M059J (cell line): ENCODE measurements at places on chromosomes 11 and 22.

DNA sequence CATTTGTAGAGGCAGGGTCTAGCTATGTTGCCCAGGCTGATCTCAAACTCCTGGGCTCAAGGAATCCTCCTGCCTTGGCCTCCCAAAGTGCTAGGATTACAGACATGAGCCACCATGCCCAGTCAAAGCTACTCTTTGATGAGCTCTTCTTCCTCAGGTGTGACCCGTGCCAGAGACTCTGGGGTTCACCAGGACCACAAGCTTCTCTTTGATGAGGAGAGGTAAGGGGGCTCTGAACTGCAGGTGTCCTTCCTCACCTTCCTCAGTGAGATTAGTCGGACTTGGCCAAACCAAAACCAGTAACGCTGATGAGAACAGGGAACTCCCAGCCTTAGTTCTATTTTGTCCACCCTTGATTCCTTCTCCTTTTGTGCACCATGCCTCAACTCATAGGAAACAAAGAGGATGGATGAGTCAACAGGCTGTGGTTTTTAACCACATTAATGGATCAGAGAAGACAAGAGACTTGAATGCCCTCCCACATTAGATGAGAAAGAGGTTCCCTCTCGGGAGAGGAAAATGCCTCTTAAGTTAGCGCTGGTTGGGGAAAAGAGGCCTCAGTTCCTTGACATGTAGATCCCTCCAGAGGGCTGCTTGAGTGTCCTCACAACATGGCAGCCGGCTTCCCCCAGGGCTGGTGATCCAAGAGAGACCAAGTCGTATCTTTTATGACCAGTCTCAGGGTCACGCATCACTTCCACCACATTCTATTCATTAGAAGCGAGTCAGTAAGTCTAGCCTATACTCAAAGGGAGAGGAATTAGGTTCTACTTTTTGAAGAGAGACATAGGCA lies 25.7 kb upstream of the CTR9 start:
- DNase-seq, result peak; percentile 98

- DNase-seq, result no peak
Measured at GRCh38 chr11:1637628-1638027, 8.1 kb downstream of the KRTAP5-5 start.

GRCh38 chr11:127651175-127651887 lies 650.8 kb upstream of the KIRREL3 start:
- DNase-seq, result peak; percentile 96

DNA sequence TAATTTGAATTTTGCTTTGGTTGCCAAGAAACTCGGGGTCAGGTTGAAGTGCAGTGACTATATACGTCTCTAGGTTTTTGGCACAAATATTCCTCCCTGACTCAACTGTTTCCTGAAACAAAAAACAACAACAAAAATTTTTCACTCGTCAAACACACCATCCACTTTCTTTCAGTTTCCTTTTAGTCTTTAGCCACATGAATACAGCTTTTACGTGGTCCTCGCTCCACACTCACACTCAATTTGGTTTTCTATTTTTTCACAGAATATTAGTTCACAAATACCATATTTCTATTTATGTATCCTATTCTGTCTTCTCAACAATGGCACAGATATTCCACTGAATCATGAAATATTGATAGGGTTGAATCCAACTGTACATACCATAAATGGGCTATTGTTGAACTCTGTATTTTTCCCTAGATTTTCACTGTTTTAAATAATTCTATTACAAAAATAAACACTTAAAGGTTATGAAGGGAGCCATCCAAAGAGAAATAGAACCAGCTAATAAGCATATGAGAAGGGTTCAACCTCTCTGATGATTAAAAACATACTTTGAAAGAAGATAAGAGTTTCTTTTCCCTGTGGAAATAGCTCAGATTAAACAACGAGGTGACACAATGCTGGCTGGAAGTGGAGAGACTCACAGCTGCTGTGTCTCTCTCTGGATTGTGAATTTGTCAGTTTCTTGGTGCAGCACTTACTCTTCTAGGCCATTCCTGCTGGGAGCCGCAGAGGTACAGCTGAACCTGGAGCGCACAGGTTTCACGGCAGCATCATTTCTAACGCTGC lies 5.1 kb upstream of the FBLN1 start:
- DNase-seq, result no peak

DNA sequence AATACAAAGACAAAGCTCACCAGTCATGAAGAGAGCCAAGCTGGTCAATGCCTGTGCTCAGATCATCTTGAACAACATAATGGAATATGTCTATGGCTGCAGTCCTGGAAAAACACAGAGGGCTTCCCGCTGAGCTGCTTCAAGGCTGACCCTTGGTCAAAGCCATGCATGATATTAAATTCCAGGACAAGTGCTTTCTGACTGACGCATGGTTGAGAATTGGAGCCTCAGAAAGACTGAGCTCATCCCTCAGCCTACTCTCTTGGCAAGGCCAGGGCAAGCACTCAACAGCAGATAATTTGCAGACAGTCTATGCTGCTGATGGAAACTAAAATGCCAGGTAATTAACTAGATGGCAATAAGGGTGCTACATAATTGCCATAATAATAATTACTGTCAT lies 89.2 kb downstream of the GALNT18 start:
- DNase-seq, result no peak

- DNase-seq, result no peak
Measured at GRCh38 chr11:58193391-58193790, 4.5 kb downstream of the OR9Q2 start.

GRCh38 chr11:1992111-1992510 lies 5.5 kb downstream of the H19 start:
- DNase-seq, result no peak

DNA sequence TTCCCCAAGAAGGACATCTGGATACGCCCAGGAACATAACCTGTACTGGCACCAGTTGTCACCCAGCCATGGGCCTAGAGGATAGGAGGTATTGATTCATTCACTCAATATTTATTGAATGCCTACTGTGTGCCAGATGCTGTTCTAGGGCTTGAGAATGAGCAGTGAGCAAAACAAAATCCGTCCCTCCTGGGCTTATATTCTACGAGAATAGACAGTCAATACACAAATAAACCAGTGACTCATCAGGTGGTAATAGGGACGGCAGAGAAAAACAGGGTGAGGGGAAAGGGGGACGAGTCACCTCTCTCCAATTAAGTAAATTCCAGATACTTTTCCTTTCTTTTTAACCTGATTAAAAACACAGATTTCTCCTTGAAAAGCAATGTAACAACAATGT lies 103.5 kb downstream of the MICAL2 start:
- peak; percentile 90 for DNase-seq

DNA sequence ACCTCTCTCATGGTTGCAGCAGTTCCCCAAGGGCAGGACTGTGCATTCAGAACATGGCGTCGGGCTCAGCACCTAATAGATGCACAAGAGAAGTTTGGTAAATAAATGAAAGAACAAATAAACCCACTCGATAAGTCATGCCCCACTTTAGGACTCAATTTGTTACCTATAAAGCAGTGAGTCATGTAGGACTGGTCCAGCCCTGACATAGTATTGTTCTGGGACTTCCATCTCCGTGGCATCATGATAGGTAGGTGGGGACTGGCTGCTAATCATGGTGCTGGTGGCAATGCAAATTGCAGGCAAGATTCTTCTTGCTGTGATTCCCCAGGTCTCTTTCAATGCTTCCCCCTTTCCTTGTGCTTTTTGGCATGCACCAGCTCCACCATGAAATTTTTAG lies 118.2 kb upstream of the CSNK2A3 start:
- DNase-seq, result no peak

DNA sequence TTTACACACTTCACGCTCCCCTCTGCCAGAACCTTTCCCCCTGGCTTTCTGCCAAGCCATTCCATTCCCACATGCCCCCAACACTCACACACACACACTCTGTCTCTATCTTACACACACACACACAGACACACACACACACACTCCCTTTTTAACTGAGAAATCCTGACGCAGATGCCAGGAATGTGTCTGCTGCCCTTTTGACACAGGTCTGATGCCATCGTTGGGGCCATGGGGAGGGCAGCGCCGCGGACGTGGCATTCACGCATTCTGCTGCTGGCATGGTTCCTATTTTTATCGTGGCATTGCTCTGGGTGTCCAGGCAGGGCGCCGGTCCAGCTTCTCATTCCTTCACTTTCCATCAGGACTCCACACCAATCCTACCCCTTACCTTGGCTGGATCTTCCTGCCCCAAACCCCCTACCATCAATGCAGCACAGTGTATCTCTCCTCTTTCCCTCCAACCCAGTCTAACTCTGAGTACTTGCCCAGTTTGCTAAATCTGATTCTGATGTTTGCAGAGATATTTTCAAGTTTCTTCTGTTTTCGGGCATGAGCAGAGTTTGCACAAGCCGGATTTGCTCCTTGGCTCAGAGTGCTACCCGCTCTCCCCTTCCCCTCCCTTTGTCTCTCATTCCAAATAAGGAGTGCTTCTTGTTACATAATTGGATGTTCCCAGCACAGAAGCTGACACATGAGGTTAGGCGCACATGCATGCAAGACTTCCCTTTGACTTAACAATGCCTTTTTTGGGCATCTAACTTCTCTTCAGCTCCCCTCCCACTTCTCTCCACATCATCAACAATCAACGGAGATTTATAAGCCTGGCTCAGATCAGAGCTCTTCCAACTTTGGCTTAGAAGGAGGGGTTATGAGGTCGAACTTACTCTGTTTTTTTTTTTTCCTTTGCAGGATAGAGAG lies 18.8 kb downstream of the SNX19 start:
- peak; percentile 92 for DNase-seq

- DNase-seq, result no peak
Measured at GRCh38 chr11:65184146-65184545, 2.4 kb downstream of the CAPN1 start.

GRCh38 chr22:35582861-35583670 lies 34.1 kb downstream of the MB start:
- peak; percentile 56 for DNase-seq

DNA sequence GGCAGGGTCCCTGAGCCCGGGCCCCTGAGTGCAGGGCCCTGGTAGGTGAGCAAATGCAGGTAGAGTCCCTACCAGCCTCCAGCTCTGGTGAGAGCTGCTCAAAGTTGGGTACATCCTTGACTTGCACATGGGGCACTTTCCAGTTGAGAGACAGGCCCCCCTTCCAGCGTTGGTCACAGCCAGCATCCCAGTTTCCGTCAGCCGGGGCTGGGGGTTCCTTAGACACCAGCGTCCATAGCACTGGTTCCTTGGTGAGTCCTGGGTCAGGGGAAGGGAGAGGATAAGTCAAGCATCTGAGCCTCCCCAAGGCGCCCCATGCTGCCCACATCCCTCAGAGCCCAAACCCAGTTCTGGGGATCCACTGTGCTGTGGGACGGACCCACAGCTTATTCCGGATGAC lies 5.6 kb downstream of the PNPLA5 start:
- no peak for DNase-seq

GRCh38 chr11:119316729-119317591 lies at the start of gene MCAM:
Gene MCAM (minus strand): TSS chr11:119317130. CDS start chr11:119317101, 29 bp downstream.
- DNase-seq, result peak; percentile 47

DNA sequence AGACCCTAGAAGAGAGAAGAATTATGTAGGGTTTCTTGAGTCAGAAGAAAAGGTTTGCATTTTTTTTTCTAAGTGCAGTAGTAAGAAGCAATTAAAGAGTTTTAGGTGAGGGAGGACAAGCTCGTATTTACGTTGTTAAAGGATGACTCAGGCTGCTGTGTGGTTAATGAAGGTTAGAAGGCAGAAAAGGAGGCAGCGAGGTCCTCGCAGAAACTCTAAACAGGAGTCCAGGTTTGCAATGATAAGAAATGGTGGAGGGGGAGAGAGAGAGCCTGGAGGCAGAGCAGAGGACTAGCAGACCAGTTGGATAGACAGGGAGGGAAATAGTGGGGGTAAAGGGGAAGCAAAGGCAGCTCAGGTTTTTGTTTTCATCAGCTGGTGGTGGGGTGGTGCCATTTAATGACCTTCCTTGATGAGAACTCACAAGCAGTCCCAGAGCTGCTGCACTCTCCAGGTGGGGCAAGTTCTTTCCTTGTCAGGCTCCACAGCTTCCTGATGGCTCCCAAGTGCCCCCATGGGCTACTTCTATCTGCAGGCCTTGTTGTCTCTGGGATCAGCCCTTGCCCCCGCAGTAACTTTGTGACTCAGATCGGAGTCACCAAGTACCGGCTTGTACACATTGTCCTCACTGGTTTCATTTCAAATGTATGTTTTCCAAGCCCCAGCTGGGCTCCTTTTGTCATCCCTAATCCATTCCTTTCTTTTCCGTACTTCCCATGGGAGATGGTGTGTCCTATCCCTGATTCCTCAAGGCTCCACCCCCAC lies 8.3 kb upstream of the INSC start:
- DNase-seq, result peak; percentile 94

DNA sequence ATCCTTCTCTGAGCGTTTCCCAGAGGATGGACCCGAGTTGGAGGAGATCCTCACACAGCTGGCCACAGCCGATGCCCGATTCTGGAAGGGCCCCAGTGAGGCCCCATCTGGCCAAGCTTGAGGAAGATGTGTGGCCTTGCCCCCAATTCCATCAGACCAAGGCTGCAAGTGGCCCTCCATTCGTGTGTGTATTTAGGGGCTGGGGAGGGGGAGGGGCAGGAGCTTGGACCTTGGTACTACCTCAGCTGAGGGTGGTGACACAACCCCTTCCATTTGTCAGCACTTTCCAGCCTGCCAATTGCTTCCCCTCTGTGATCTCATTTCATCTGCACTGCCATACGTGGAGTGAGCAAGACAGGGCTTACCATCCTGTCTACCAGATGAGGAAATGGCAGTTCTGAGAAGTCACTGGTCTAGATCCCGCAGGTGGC lies 1.3 kb upstream of the BBS1 start:
- DNase-seq, result no peak

- no peak for DNase-seq
Measured at GRCh38 chr11:72764503-72764902, 12.3 kb upstream of the ARAP1 start.

- no peak for DNase-seq
Measured at GRCh38 chr11:75527938-75528735, 2.4 kb upstream of the GDPD5 start.

GRCh38 chr11:69193151-69193550 lies 37.4 kb downstream of the SMIM38 start:
- no peak for DNase-seq

DNA sequence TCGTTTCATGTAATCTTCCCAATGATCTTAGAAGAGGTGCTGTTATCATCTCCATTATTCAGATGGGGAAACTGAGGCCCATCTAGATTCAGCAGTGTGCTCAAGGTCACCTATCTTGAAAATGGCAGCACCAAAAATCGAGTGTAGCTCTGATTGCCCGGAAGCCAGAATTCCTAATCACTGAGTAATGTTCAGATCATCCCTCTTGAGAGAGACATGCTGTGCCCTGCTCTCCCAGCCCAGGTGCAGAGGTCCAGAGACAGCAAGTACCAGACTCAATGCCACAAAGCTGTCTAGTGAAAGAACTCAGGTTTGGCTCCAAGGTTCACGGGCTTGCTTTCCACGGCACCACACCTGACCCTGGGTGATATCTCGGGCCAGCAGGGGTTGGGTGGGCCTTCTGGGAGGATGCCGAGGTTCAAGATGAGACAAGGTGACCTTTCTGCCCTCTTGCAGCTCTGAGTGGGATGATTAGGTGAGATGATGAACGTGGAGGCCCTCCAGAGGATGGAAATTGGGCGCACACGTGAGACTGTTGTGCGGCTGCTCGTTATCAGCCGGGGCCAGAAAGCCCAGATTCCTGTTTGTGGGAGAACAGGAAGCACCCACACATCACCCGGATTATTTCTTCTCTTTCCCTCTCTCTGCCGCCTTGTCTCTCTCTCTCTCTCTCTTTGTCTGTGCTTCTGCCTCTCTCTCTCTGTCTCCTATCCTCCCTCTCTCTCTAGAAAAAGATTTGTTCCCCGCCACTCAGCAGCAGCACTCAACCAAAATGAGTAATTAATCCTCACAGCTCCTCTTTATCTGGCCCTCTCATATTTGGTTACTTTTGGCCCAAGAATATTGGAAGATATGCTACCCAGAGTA lies 19.0 kb upstream of the RASD2 start:
- DNase-seq, result peak; percentile 35
